ENCODE measurements at places on chromosomes 4 and X.

GRCh38 chr4:157992948-157993839 is 179.6 kb downstream of the GASK1B start:
- DNase-seq = no peak

DNA sequence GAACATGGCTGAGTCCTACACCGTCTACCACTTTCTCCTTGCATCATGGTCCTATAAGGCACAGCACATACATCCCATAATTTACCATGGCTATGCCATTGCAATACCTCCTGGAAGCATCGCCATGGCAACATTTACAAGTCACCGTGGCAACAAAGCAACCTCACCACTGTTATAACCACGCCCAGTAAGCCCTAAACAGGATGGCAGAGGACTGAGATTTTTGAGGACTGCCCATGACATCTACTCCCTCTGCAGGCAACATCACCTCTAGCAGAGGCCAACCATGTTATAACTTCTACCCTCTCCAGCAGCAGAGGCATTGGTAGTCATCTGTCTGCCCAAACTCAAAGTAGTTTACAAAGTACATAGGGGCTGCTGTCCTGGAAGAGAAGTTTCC is 29.7 kb downstream of the BCOR start:
- no peak for DNase-seq

GRCh38 chr4:100799761-100800539 is 282.1 kb upstream of the EMCN start:
- no peak for DNase-seq

DNA sequence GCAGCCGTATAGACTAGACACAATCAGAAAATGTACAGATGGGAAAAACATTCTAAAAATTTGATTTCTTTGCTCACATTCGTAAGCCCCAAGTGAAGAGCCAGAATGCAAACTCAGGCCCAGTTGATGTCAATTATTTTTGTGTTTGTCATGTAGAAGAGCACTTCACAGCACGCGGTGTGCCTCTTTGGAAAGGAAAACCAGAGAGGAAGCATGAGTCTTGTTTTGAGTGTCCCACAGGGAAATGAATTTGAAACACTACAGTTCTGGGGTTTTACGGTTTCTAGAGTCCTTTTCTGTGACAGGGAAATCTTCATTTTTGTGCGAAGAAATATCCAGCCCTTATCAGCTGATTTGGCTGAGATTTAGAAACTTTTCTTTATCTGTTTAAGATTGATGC is 554.6 kb upstream of the BOD1L1 start:
- DNase-seq = no peak

DNA sequence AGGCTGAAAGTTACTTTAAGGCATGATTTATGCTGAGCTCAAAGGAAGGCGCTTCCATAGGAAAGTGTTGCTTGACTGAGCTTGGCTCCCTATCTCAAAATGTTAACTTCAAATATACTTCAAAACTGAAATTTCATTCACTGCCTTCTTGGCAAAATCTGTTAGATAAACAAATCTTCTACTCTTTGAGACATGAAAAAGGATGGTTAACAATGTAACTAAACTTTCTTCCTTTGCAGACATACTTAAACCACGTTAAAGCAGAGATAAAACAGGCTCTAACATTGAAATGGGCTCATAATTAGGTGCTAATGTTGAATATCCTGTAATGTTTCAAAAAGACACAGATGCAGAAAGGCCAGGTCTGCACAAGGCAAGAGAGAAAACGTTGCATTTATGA is 110.4 kb downstream of the AMELX start:
- DNase-seq = no peak

- no peak for DNase-seq
These were observed 61.5 kb upstream of the MMAA start for GRCh38 chr4:145557720-145558119.

GRCh38 chr4:184833046-184833838 is 7.5 kb upstream of the ACSL1 start:
- no peak for DNase-seq

Measured in cortex of kidney (tissue), 1 donor.